ENCODE measurements at places on chromosomes 16 and 17.

- DNase-seq, result no peak
Observed at GRCh38 chr16:50272687-50273381, 6.5 kb downstream of the ADCY7 start.

- no peak for DNase-seq
Observed at GRCh38 chr17:61833536-61834193, 29.7 kb downstream of the BRIP1 start.

DNA sequence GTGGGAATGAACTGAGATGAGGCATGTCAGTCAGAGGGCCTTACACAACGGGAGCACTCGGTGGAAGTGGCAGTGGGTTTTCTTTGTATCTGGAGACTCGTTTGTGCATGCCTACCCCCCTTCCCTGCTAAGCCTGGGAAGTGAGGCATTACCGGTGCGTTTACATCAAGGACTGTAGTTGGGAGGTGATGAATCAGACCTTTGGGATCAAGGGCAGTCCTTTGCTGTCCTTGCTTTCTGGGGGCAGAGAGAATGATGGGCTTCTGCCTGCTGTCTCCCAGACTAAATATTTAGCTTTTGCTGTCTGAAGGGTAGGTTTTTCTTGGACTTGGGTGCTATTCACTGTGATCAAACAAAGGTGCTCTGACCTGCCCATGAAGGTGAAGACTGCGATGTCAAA is 83.0 kb downstream of the WWP2 start:
- no peak for DNase-seq

DNA sequence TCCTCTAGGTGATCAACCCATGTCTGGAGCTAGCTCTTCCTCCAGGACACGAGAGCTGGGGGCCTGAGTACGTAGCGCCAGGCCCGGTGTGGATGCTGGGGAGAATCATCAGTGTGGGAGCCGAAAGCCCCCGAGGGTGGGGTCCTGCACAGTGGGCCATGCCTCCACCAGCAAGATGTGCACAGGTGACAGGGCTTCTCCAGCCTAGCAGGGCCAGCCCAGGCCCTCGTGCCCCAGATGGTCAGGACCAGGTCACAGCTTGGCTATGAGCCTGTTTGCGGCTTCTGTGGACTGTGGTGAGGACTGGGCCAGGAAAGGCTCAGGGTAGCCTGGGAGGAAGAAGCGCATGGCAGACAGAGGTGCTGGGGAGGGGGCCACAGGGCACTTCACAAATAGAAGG is 7.8 kb downstream of the MPG start:
- DNase-seq, result no peak

GRCh38 chr16:30603945-30604315 is 6.3 kb downstream of the ZNF689 start:
- DNase-seq, result no peak

DNA sequence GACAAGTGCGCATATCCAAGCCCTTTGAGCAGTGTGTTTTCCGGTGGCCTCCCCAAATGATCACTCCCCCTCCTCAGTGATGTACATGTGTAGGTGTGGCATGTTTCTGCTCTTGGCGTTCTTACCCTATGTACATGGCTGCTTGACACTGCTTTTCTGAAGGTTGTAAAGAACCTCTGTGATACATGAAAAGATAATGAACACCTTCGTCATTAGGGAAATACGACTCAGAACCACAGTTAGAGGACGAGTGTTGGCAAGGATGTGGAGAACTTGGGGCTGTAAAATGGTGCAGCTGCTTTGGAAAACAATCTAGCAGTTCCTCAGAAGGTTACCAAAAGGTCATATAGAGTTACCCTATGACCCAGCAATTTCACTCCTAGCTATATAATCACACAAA is 28.6 kb downstream of the CEP95 start:
- DNase-seq, result no peak

GRCh38 chr16:23827057-23827456 is 8.7 kb upstream of the PRKCB start:
- no peak for DNase-seq

DNA sequence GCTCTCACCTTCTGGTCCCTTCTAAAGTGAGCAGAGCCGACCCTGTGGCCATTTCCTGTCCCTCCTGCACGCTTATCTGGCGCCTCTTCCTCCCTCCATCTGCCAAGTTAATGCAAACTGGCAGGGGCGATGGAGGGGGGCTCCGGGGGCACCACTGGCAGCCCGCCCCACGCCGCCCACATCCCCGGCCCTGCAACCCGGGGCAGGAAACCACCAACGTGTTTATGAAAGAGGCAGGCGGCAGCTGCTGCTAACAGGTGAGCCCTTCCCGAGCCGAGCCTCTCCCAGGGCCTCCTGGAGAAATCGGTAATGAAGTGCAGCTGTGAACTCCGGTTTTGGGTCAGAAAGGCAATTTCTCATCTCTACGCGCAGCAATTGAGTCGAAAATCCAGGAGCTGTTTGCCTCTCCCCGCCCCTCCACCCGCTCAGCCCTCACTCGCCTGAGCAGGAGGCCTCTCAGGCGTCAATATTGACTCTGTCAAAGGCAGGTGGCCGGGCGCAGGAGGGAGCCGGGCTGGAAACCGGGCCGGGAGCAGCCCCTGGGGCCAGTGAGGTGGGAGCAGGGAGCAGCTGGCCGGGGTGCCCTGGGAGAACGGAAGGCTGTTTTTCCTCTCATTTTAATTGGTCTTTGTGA is 164.4 kb upstream of the GSE1 start:
- no peak for DNase-seq

DNA sequence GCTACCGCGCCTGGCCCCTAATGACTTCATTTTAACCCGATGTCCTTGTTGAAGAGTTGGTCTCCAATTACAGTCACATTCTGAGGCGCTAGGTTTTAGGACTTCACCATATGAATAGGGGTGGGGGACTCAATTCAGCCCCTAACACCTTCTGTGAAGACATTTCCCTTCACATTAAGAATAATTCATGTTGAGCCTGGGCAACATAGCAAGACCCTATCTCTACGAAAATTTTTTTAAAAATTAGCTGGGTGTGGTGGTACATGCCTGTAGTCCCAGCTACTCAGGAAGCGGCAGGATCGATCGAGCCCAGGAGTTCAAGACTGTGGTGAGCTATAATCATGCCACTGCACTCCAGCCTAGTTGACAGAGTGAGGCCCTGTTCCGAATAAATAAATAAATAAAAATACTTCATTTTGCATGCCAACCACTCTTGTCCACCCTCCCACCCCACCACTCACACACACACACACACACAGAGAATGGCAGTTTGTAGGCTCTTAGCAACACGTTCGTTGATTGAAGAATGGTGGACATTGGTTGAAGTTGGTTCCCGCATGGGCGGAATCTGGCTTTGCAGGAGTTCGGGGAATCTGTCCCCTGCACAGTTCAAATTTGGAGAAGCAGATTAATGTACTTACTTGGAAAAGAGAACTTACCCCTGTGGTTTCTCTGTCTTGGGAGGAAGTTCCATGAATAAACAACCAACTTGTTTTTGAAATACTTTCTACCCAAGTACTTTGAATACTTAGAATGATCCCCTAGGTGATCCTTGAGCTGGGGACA is 27.8 kb upstream of the TVP23A start:
- no peak for DNase-seq

- no peak for DNase-seq
Observed at GRCh38 chr16:18068477-18068876, 268.1 kb downstream of the NPIPA8 start.

DNA sequence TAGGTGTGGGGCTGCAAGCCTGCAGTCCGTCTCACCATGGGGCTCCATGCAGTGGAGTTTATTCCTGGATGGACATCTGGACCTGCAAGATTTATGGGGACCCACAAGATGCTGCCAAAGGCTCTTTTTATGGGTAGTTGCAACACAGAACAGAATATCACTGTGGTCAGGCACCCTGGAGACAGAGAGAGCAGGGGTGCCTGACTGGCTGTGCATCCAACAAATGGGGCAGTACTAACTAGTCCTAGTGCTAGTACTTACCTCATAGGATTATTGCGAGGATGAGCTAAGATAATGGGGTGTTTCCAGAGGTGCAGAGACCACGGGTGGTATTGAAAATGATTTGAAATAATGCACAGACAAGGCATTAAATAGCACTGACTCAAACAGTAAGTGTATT is 42.4 kb upstream of the MMP2 start:
- no peak for DNase-seq

DNA sequence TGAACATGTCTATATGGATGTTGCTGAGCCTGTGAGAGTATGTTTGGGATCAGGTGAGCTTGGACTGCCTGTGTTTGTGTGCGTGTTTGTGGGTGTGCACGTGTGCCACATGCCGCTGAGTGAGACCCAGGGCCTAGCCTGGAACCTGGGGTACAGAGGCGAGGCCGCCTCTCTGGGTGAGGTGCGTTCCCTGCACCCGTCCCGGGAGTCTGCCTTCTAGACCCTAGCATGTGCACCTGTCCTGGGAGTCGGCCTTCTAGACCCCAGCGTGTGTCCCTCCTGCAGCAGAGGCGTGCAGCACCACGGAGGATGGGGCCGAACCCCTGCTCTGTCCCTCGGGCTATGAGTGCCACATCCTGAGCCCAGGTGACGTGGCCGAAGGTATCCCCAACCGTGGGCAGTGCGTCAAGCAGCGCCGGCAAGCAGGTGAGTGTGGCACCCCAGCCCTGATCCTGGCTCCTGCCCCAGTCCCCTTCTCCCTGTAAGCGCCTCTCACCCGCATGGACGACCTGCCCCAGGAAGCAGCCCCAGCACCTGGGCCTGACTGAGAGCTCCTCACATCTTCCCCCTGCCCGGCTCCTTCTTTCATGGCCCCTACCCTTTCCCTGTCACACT is 24.6 kb downstream of the WFDC1 start:
- no peak for DNase-seq

DNA sequence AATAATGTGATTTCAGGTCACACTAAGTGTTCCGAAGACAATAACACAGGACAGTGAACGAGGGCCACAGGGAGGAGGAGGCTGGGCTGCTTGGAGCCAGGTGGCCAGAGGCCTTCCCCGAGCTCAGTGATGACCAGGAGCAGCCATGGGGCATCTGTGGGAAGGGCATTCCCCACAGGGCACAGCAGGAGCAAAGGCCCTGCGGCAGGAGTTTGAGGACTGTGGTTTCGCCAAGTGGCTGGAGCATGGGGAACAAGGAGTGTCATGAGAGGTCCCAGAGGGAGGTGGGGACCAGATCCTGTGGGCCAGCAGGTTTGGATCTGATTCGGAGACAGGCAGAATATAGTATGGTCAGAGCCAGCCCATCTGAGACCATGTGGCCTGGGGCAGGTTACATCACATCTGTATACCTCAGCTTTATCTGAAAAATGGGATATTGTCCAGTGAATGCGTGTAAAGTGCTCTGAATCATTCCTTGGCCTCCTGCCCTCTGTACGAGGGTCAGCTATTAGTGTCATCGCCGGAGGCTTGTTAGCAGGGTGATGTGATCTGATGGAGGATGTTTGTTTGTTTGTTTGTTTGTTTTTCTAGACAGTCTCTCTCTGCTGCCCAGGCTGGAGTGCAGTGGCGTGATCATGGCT is 176.8 kb downstream of the KATNIP start:
- DNase-seq, result no peak

GRCh38 chr16:79097166-79097565 is 503.4 kb downstream of the MAF start:
- DNase-seq, result no peak

GRCh38 chr17:31068291-31068690 is 26.5 kb upstream of the NF1 start:
- DNase-seq, result no peak

GRCh38 chr16:67718668-67719047 is 458 bp downstream of the GFOD2 start:
- DNase-seq, result no peak

DNA sequence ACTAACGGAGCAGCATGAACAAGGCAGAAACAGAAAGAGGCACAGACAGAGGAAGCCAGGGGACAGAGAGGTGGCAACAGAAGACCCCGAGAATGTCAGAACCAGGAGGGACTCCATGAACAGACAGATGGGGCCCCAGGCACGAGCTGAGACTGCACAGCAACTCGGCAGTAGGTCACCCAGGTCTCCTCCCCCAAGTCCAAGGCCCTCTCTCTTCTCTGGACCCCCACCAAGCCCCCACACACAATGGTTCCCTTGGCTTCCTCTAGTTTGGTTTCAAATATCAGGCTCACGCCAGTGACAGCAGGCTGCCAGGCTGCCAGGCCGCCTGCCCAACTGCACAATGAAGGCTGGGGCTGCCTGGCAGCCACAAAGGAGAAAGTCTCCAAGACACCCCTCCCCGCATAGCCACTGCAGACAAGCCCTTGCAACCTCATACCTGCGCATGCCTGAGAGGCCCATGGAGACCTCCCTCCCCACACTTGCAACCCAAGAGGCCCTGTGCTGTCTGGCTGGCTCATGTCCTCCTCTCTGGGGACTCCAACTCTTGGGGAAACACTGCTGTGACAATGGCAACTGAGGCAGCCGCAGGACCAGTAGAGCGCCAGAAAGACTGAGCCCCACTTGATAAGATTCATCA is 54.8 kb downstream of the PIMREG start:
- DNase-seq, result no peak

GRCh38 chr17:34673995-34674890 is 94.9 kb downstream of the TMEM132E start:
- no peak for DNase-seq

- DNase-seq, result no peak
Observed at GRCh38 chr17:44209786-44210341, 9.6 kb downstream of the UBTF start.

- DNase-seq, result peak; percentile 55
Observed at GRCh38 chr17:50198026-50198669, 3.3 kb downstream of the COL1A1 start.

GRCh38 chr16:69108064-69108904 is 2.8 kb downstream of the HAS3 start:
- peak; percentile 24 for DNase-seq

DNA sequence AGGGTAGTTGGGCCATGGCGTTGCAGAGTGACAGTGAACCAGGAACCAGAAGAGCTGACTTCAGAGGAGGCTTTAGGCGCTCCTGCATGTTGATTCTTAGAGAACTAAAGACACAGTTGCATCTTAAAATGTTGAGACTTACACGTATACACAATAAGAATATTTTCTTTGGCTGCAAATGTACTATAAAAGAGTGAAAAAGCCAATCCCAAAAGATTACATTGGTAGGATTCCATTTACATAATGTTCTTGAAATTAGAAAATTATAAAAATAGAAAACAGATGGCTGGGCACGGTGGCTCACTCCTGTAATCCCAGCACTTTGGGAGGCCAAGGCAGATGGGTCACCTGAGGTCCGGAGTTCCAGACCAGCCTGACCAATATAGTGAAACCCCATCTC is 738.8 kb downstream of the WWOX start:
- DNase-seq, result no peak

DNA sequence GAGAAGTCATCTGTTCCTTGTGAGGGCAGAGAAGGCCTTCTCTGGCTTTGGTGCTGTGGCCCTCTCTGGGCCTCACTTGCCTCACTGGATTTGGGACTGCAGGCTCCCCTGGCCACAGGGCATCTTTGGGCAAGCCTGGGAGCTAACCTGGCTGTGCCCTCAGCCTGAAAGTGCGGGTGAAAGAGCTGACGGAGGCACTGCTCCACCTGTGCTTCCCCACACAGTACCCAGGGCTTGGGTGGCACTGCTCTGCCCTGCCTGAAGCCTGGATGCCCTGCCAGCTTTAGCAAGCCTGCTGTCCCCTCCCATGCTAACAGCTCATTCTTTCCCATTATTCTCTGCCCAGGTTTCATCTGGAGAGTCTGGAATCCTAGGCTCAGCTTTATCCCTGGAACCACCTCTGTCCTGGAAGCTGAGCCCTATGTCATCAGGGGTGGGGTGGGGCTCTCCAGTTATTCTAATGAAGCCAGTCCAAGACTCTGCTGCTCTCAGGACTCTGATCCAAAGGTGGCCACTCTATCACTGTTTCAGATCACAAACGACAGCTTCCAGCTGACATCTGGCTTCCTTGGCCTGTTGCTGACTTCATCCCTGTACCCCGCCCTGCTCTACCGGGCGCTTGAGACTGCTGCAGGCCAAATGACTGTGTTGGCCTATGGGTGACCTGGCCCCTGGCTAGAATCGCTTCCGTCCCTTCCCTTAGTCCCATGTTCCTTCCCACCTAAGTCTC is 29.3 kb downstream of the HIC1 start:
- DNase-seq, result no peak
